SK-N-SH (cell line): ENCODE measurements at places on chromosomes 3 and 15. TPM values are rescaled to one million over a fixed set of nuclear protein-coding genes. Genes with fewer than 3 reads are reported as not detected.

DNA sequence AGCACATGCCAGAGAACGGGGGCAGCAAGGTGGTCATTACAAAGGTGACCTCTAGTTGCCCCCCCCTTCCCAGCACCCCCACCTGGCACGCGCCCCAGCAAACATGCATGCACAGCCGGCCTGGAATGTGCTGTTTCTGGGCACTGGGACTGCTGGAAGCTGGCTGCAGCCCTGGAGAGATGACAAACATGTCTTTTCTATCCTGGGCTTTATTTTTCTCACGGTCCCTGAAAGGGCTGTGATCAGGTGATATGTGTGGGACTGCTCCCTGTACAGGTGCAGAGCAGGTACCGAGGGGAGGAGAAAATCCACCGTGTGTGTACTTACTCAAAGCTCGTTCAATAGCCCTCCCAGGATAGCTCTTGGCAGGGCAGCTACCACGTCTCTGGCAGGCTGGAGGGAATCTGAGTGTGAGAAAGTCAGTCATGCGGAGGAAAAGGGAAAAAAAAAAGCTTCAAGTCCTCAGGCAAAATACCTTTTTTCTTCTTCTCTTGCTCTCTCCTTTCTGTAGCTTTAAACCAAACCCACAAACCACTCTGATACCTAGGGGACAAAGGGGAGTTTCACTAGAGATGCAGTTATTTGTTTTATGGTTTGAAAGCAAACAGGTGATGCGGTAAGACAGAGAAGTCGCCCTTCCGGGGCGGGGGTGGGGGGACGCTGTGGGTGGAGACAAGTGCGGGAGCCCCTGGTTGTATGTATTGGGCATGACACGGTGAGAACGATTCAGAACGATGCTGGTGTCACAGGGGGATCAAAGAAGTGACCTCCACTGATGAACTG lies 5.0 kb upstream of the HES1 start:
- no peaks in the 10 kb centered on the region; the same call in 1 of the 2 replicates for H3K27me3 ChIP-seq
- H3K27ac ChIP-seq, result no peak overlapping the region
- DNase-seq, result no peak
- H3K4me3 ChIP-seq, result no peak overlapping the region

GRCh38 chr3:11476735-11477144 lies 167.0 kb downstream of the VGLL4 start:
- no peaks in the 10 kb centered on the region for H3K36me3 ChIP-seq
- no peaks in the 10 kb centered on the region for H3K27me3 ChIP-seq
- no peak overlapping the region for H3K4me3 ChIP-seq
- H3K4me1 ChIP-seq, result peaks cover 10% of the 10 kb centered on the region
- H3K27ac ChIP-seq, result peak overlapping the region; percentile 93

GRCh38 chr3:23991683-23992628 lies 46.9 kb downstream of the NR1D2 start:
- H3K36me3 ChIP-seq, result no peaks in the 10 kb centered on the region
- peak; percentile 69 for DNase-seq
- peaks cover 35% of the 10 kb centered on the region for H3K4me1 ChIP-seq
- H3K27me3 ChIP-seq, result no peaks in the 10 kb centered on the region
- peak overlapping the region; percentile 62 for H3K27ac ChIP-seq

- H3K27me3 ChIP-seq, result no peaks in the 10 kb centered on the region
- no peaks in the 10 kb centered on the region for H3K4me1 ChIP-seq
- H3K36me3 ChIP-seq, result no peaks in the 10 kb centered on the region
- DNase-seq, result no peak
Measured at GRCh38 chr3:116078561-116078960, 366.7 kb downstream of the LSAMP start.

GRCh38 chr3:153277029-153277428 lies 115.0 kb downstream of the RAP2B start:
- H3K4me3 ChIP-seq, result no peak overlapping the region
- no peaks in the 10 kb centered on the region for H3K27me3 ChIP-seq
- no peaks in the 10 kb centered on the region for H3K36me3 ChIP-seq
- H3K27ac ChIP-seq, result no peak overlapping the region
- 0 out of 2 replicates have a peak, but pooled peaks cover 7% of the 10 kb centered on the region for H3K4me1 ChIP-seq

DNA sequence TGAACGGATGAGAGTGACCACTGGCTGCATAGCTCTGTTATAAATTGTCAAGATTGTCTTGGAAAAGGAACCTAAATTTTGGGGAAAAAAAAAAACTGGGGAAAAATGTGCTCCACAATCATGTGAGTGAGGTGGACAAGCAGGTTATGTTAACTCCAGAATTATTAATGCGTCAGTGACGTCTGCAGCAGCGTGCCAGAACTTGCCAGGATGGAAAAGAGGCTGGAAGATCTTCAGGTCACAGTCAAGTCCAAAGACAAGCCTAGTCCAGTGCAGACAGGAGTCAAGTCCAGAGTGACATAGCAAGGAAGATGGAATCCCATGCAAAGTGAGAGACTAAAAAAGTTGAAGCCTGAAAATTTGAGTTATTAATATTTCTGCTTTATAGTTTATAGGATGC lies 140.6 kb downstream of the RYR3 start:
- no peaks in the 10 kb centered on the region for H3K36me3 ChIP-seq
- no peak overlapping the region for H3K4me3 ChIP-seq
- H3K4me1 ChIP-seq, result no peaks in the 10 kb centered on the region

DNA sequence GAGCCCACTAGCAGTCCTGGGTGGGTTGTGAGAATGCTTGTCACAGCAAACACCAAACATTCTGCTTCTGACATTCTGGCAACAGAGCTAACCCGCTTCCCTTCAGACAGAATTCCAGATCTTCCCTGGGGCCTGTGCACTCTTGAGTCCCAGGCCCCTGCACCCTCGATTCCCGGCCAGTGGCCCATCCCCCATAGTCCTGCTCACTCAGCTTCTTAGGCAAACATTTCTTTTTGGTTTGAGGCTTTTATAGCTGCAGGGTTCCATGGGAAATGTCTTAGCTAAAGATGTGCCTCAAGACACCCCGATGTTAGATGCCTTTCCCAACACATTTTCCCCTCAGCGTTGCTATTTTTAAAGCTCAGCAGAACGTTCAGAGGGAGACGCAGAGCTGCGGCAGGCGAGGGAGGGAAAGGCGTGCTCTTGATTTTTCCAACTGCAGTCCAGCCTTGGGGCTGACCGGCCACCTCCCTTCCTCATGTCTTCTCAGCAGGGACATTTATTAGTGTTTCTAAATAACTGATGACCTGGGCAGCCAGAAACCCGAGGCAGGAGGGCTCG lies 35.2 kb downstream of the ABTB1 start:
- no peaks in the 10 kb centered on the region for H3K36me3 ChIP-seq
- no peaks in the 10 kb centered on the region for H3K27me3 ChIP-seq
- no peak for DNase-seq
- peaks cover 39% of the 10 kb centered on the region; the same call in 1 of the 2 replicates for H3K4me1 ChIP-seq
- no peak overlapping the region for H3K4me3 ChIP-seq
- no peak overlapping the region; the same call in 1 of the 2 replicates for H3K27ac ChIP-seq

DNA sequence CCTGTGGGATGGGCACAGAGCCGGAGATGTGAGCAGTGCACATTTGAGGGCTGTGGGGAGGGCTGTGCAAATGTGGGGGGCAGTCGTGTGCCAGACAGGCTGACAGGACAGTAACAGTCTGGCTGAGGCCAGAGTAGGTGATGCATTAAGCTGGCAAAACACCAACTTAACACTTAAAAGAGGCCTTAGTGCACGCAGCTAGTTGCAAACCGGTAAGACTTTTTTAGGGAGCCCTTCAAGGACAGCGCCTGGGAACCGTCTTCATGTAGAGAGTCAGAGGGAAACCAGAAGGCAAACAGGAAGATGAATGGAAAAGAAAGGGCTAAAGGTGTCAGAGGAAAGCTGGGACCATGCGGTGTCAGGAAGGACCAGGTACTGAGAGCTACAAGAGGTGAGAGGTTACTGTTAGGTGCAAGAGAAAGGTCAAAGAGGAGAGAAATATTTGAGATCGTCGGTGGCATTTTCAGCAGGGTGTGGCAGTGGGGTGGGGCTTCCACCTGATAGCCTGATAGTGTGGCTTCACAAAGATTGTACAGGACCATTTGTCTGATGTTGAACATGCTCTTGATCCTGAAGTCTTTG lies 30.0 kb upstream of the CHD2 start:
- peak; percentile 28 for DNase-seq
- H3K4me1 ChIP-seq, result peaks cover 7% of the 10 kb centered on the region; the same call in 1 of the 2 replicates
- H3K27ac ChIP-seq, result no peak overlapping the region

DNA sequence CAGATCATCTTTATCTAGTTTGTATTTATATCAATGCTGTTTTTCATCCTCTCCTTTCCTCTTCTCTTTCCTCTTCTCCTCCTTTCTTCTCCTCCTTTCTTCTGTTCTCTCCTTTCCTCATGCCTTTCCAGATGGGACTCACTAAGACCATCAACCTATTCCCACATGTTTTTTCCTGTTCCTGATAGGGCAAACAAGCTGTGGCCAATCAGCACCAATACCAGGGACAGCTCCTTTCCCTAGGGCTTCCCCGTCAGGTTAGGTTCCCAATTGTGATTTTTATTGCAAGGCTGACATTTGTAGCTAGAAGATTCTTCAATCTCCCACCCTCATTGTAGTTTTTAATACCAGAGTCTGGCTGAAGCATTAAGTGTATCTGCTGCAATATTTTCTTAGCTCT lies 76.3 kb upstream of the COL8A1 start:
- H3K4me1 ChIP-seq, result no peaks in the 10 kb centered on the region
- H3K36me3 ChIP-seq, result no peaks in the 10 kb centered on the region
- H3K27ac ChIP-seq, result no peak overlapping the region
- H3K27me3 ChIP-seq, result no peaks in the 10 kb centered on the region
- no peak for DNase-seq
- H3K4me3 ChIP-seq, result no peak overlapping the region

The COL6A6 gene
- not detected in 2 replicates for polyA plus RNA-seq

The GJD2 gene
- not detected in 2 replicates for polyA plus RNA-seq

The TEX55 gene
- not detected in 2 replicates for polyA plus RNA-seq

The SPINT1 gene
- polyA plus RNA-seq, result 0.58 and 2.0 TPM in 2 replicates

The FBXL22 gene
- polyA plus RNA-seq, result 0.08 and 0.10 TPM in 2 replicates

The CPNE4 gene
- not detected in 2 replicates for polyA plus RNA-seq

The XIRP1 gene
- not detected in 2 replicates for polyA plus RNA-seq
